ENCODE measurements at places on chromosomes 6 and 20.

GRCh38 chr6:161598896-161599295 is 325.0 kb upstream of the AGPAT4 start:
- DNase-seq = no peak
- no peak overlapping the region for H3K4me3 ChIP-seq
- H3K4me1 ChIP-seq = no peaks in the 10 kb centered on the region
- H3K36me3 ChIP-seq = no peaks in the 10 kb centered on the region
- H3K27me3 ChIP-seq = no peaks in the 10 kb centered on the region

- no peak for DNase-seq
- peaks cover 23% of the 10 kb centered on the region for H3K4me1 ChIP-seq
- H3K4me3 ChIP-seq = no peak overlapping the region
- H3K36me3 ChIP-seq = no peaks in the 10 kb centered on the region
- no peaks in the 10 kb centered on the region for H3K27me3 ChIP-seq
These were observed 1.0 kb downstream of the MCM9 start for GRCh38 chr6:118933855-118934460.

- H3K4me3 ChIP-seq = no peak overlapping the region
- H3K27me3 ChIP-seq = no peaks in the 10 kb centered on the region
These were observed 11.5 kb downstream of the PMEPA1 start for GRCh38 chr20:57698116-57698866.

DNA sequence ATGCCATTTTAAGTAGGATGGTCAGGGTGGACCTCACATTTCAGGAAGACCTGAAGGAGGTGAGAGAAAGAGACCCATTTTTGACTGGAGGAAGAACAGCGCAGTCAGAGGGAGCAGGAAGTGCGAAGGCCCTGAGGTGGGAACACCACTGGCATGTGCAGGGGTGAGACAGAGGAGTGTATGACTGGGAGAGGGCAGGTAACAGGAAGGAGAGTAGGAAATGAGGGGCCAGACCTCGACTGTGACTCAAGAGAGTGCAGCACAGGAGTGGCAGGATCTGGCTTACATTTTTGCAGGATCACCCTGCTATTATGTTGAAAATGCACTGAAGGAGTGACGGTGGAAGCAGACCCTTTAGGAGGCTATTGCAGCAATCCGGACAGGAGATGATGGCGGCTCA is 117.7 kb upstream of the CDYL start:
- DNase-seq = no peak
- no peak overlapping the region for H3K27ac ChIP-seq
- H3K4me3 ChIP-seq = no peak overlapping the region
- no peaks in the 10 kb centered on the region for H3K36me3 ChIP-seq
- H3K4me1 ChIP-seq = no peaks in the 10 kb centered on the region

DNA sequence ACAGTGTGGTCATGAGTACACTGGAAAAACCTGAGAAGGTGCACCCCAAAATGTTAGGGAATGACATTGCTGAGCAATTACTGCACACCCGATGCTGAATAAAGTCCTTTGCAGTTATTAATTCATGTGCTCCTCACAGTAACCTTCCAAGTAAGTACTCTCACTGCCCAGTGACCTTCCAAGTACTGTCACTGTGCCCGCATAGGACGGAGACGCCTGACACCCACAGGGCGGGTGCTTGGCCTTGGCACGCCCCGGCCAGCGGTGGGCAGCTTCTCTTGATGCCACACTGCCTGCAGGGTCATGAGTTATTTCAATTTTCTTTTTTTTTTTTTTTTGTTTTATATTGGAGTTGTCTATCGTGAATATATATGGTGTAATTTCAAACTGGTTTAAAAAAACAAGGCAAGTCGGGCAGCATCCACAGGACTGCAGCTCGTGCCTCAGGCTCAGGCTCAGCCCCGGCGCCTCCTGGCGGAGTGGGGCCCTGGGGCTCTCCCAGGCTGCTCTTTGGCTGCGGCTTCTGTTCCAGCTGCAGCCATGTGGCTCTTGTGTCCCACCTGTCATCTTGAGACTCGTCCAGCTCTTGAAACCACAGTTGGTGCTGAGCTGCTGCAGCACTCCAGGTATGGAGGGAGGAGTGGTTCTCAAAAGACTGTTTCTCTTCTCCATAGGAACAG is 27.0 kb downstream of the PNLDC1 start:
- no peak overlapping the region for H3K27ac ChIP-seq
- no peaks in the 10 kb centered on the region for H3K36me3 ChIP-seq
- peaks cover 12% of the 10 kb centered on the region for H3K4me1 ChIP-seq

DNA sequence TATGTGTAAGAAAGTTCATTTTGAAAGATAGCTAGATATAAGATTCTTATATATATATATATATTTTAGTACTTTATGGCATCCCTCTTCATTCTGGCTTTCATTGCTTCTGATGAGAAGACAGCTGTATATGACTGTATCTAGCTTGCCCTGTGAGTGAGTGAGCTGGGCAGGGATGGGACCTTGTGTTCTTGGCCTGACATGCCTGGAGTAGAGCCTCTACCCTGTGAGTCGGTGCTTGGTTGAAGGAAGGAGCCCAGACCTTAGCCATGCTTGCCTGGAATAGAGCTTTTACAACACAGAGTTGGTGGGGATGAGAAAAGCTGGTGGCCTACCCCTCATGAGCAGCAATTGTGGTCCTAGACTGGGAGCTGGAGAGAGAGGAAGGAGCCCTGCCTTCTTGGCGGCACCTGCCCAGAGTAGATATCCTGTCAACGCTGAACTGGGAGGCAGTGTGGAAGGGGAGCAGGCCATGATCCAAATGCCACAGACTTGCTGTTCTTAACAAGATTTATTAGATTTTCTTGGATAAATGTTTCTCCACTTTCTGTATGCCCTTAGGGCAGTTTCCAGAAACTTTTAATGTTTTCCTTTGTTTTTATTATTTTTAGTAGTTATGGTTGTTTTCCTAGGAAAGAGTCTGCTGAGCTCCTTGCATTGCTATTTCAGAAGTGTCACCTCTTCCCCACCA is 31.6 kb downstream of the FIG4 start:
- H3K4me3 ChIP-seq = no peak overlapping the region
- H3K36me3 ChIP-seq = no peaks in the 10 kb centered on the region
- H3K4me1 ChIP-seq = peaks cover 3% of the 10 kb centered on the region

DNA sequence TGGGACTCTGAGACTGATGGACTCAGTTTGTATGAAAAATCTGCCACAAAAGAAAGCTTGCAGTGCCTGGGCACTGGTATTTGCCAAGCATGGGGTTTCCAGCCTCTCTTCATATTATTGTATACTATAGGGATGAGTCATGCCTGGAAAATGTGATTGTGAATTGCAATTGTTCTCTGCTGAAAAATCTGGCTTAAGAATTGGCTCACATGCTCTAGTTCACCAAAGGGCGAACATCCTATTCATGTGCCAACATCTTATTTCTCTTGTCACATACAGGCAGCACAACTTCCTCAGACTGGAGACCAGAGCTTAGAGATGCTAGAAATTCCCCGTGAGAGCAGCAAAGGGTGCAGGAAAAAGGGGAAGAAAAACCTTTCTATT is 103.6 kb upstream of the KCNK16 start:
- no peak overlapping the region for H3K4me3 ChIP-seq
- DNase-seq = no peak
- no peaks in the 10 kb centered on the region for H3K4me1 ChIP-seq

- no peak overlapping the region for H3K4me3 ChIP-seq
- no peaks in the 10 kb centered on the region for H3K36me3 ChIP-seq
- no peak overlapping the region for H3K27ac ChIP-seq
- no peak for DNase-seq
- H3K27me3 ChIP-seq = no peaks in the 10 kb centered on the region
These were observed 90.5 kb downstream of the BTBD9 start for GRCh38 chr6:38549180-38549579.

GRCh38 chr6:107704347-107705013 is 119.6 kb downstream of the SCML4 start:
- no peaks in the 10 kb centered on the region for H3K27me3 ChIP-seq
- H3K27ac ChIP-seq = no peak overlapping the region
- H3K4me1 ChIP-seq = no peaks in the 10 kb centered on the region
- DNase-seq = peak; percentile 35

GRCh38 chr6:141321493-141322347 is 811.0 kb upstream of the GJE1 start:
- no peaks in the 10 kb centered on the region for H3K27me3 ChIP-seq
- no peaks in the 10 kb centered on the region for H3K36me3 ChIP-seq
- H3K4me3 ChIP-seq = no peak overlapping the region
- H3K27ac ChIP-seq = no peak overlapping the region
- DNase-seq = no peak
- no peaks in the 10 kb centered on the region for H3K4me1 ChIP-seq

DNA sequence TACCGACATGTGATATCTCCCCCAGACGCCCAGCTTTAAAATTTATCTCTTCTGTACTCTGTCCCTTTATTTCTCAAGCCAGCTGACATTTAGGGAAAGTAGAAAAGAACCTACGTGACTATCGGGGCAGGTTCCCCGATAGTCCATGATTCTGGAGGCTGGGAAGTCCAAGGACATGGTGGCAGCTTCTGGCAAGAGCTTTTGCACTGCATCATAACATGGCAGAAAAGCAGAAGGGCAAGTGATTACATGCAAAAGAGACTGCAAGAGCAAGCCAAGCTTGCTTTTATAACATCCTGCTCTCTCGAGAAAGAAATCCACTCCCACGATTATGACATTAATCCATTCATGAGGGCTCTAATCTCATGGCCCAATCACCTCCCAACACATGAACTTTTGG is 113.2 kb downstream of the CD164 start:
- no peaks in the 10 kb centered on the region for H3K4me1 ChIP-seq
- no peaks in the 10 kb centered on the region for H3K36me3 ChIP-seq
- H3K27me3 ChIP-seq = no peaks in the 10 kb centered on the region
- no peak overlapping the region for H3K4me3 ChIP-seq

DNA sequence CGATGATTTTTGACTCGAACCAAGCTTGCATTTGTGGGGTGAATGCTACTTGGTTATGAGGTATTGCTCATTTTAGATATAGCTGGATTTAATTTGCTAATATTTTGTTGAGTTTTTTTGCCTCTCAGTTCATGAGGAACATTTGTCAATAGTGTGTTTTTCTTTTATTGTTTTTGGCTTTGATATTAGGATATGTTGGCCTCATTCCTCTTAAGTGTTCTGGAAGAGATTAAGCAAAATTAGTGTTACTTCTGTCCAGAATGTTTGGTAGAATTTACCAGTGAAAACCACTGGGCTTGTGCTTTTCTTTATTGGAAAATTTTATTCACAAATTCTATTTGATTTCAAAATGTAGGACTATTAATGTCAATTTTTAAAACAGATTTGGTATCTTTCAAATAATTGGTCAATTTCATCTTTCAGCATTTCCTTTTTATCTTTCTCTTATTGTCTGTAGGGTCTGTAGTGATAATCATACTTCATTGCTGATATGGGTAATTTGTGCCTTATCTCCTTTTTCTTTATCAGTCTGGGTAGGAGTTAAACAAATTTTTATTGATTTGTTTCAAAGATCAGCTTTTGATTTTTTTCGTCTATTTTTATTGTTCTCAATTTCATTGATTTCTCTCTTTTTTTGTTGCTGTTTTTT is 14.1 kb downstream of the AIG1 start:
- no peak overlapping the region for H3K27ac ChIP-seq
- no peak for DNase-seq
- no peak overlapping the region for H3K4me3 ChIP-seq
- H3K4me1 ChIP-seq = no peaks in the 10 kb centered on the region
- H3K36me3 ChIP-seq = no peaks in the 10 kb centered on the region

GRCh38 chr6:136604328-136604825 is 54.2 kb upstream of the MAP7 start:
- peaks cover 44% of the 10 kb centered on the region for H3K4me1 ChIP-seq
- no peaks in the 10 kb centered on the region for H3K36me3 ChIP-seq
- no peak overlapping the region for H3K4me3 ChIP-seq
- H3K27me3 ChIP-seq = no peaks in the 10 kb centered on the region
- DNase-seq = no peak

DNA sequence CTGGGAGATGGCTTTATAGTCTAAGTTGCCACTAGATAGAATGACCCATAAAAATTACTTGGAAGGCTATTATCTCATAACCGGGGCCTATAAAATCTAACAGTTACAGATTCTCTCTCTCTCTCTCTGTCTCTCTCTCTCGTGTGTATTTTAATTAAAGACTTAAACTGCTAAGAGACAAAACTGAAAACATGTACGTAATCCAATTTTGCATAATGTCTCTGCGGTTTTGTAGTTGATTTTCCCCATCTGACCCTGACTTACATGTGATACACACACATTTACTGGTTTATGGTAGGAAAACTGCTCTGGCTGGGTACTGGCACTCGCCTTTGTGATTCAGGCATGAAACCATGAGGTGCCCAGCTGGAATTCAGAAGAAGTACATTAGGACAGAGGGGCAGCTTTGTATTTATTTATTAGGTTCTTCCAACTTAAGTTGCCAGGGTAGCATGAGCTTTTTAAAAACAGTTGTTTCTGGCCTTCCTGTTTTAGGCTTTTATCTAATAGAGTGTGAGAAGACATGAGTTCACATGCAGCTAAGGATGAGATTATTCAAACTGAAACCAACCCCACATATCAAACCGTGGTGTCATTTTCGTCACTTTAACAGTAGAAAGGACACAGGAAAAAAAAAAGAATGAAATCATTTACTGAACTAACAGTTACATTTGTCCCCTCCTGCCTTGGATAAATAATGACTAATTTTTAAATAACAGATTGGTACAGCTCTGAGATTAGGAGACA is 182.5 kb downstream of the GMPR start:
- H3K4me1 ChIP-seq = peaks cover 29% of the 10 kb centered on the region
- H3K27me3 ChIP-seq = no peaks in the 10 kb centered on the region
- peak overlapping the region; percentile 22 for H3K27ac ChIP-seq
- no peaks in the 10 kb centered on the region for H3K36me3 ChIP-seq
- no peak for DNase-seq
- H3K4me3 ChIP-seq = no peak overlapping the region

- H3K36me3 ChIP-seq = no peaks in the 10 kb centered on the region
- peaks cover 7% of the 10 kb centered on the region for H3K4me1 ChIP-seq
- no peak overlapping the region for H3K27ac ChIP-seq
- no peaks in the 10 kb centered on the region for H3K27me3 ChIP-seq
- no peak for DNase-seq
These were observed 34.3 kb upstream of the TCF21 start for GRCh38 chr6:133854364-133855275.

DNA sequence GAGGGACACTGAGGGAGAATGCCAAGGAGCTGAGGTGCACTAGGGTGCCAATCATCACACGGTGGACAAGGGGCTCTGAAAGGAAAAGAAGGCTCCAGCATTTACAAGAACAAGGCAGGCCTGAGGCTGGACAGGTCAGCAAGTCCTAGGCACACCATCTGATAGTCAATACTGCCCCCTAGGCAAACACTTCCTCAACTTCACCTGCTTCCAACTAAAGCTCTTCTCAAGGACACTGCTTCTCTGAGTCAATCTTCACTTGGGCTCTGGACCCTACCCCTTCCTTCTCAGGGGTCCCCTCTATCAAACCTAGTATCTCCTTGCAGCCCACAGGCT is 37.7 kb upstream of the SLC4A11 start:
- no peaks in the 10 kb centered on the region for H3K4me1 ChIP-seq
- no peak overlapping the region for H3K27ac ChIP-seq
- peak; percentile 11 for DNase-seq

- H3K4me3 ChIP-seq = no peak overlapping the region
- no peaks in the 10 kb centered on the region for H3K27me3 ChIP-seq
- peaks cover 21% of the 10 kb centered on the region for H3K4me1 ChIP-seq
- H3K36me3 ChIP-seq = no peaks in the 10 kb centered on the region
- no peak overlapping the region for H3K27ac ChIP-seq
These were observed 635.3 kb downstream of the UTRN start for GRCh38 chr6:144920391-144920961.

GRCh38 chr20:41242807-41243206 is 74.7 kb downstream of the ZHX3 start:
- H3K36me3 ChIP-seq = no peaks in the 10 kb centered on the region
- no peak overlapping the region for H3K27ac ChIP-seq
- DNase-seq = no peak
- peaks cover 8% of the 10 kb centered on the region for H3K4me1 ChIP-seq
- no peak overlapping the region for H3K4me3 ChIP-seq
- no peaks in the 10 kb centered on the region for H3K27me3 ChIP-seq
